ENCODE measurements at places on chromosomes 5 and 9.

DNA sequence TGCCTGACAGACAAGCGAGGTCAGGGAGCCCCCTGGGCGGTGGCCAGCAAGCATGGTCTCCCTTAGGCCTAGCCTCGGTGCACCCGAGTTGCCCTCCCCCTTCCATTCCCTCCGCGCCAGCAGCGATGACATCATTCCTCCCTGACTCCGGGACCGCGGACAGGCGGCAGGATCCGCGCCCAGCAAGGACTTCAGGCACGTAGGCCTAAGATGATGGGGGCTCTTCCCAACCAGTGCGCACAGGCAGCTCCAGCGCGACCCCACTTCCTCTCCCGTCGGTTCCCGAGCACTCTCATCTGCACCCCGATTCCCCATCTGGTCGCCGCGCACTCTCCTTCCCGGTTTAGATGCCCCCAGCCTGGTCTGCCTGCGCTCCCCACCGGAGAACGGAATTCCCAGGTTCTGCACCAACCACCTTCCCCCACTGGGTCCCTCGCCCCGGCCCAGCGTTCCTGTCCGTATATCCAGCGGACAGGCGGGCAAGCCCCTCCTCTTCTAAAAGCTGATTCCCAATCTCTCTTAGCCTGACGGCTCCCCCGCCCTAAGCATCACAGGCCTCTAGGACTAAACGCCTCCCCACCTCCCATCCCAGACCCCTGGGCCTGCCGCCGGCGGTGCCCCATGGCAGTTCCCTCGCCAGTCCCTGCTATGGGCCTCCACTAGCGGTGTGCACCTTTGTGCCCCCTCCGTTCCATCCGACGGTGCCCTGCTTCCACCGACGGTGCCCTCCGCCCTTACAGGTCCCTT, 931 bp downstream of the FAM219A start:
- peak; percentile 52 for DNase-seq

DNA sequence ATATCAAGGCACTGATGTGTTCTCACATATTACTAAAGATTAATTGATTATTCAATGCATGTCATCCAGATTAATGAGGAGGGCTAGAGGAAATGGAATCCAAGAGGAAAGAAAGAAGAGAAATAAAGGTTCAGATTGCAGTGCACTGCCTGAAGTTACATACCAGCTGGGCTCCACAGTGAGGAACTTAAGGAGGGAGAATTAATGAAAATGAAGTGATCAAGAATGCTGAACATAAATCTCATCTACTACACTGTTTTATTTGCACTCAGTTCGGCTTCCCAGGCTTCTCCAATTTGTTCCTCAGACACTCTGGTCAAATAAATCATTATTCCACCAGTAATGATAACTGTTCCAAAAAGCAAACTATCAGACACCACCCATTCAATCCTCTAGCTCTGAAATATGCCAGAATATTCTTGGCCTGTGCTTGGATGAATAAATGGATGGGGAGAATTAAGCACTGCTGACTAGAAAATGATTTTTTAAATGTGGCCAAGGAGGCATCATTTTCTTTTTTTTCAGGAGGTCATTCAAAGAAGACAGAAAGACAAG, 88.6 kb upstream of the FBN2 start:
- DNase-seq, result no peak

DNA sequence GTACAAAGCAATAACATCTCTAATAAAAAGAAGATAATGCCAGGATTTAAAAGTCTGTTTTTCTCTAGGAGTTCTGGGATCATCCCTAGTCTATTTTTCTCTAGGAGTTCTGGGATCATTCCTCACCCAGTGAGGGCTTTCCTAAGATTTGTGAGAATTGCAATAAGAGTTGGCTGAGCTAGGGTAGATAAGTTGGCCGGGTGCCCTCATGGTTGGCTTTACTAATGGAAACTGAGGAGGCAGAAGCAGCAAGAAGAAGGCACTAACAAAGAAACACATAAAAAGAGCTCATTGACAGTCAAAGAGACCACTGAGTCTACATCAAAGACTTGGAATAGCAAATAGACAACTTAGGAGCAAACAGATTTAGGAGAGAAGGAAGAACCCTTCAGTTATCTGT, 4.2 kb downstream of the SLC1A3 start:
- DNase-seq, result no peak

DNA sequence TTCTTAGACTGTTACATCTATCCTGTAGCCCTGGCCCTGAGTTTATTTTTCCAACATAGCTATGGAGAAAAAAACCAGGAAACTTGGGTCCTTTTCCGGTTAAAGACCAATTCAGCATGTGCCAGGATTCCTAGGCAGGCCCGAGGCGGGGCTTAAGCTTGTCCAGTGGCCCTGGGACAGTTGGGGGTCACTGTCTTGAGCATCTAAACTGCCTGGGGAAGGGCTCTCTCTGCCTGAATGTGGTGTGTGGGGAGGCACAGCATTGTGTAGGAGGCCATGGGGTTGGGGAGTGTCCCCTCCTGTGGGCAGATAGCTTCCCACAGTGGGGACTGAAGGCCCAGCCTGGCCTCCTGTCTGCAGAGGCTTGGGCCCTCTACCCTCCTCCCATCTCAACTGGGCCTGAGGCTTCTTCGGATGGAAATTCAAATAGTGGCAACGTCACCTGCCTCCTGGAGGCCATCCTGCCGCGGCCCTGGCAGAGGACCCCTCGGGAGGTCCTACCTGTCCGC, 88.8 kb downstream of the PHF2 start:
- DNase-seq, result no peak

GRCh38 chr9:22922222-22922621, 475.6 kb downstream of the DMRTA1 start:
- DNase-seq, result no peak

- DNase-seq, result peak; percentile 44
Observed at GRCh38 chr9:87336914-87337333, 160.7 kb upstream of the DAPK1 start.

- DNase-seq, result no peak
Observed at GRCh38 chr5:96997265-96997859, 61.5 kb downstream of the LNPEP start.

GRCh38 chr9:33148367-33149014, 18.6 kb downstream of the B4GALT1 start:
- DNase-seq, result no peak

- no peak for DNase-seq
Observed at GRCh38 chr9:127233550-127233949, 31.0 kb upstream of the GARNL3 start.

DNA sequence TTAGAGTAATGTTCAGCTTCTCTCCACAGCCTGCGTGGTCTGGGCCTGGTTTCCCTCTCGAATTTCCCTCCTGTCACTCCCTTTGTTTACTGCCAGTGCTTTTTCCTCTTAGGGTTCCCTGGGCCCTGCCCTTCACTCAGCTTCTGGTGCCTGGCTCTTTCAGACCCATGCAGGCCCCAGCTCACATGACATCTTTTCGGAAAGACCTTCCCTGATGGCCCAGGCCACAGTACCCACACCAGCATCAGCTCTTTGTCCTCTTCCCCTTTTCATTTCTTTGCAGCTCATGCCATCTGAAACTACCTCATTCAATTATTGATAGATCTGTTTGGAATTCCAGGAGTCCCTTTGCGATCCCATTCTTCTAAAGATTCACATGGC, 68.1 kb upstream of the ABL1 start:
- no peak for DNase-seq

GRCh38 chr5:137822158-137822764, 45.4 kb upstream of the MYOT start:
- no peak for DNase-seq

- no peak for DNase-seq
Observed at GRCh38 chr9:114823441-114823840, 17.6 kb upstream of the TNFSF15 start.

GRCh38 chr5:159527546-159528254, 197.4 kb upstream of the IL12B start:
- no peak for DNase-seq

- DNase-seq, result no peak
Observed at GRCh38 chr5:40141896-40142295, 537.8 kb upstream of the PTGER4 start.

DNA sequence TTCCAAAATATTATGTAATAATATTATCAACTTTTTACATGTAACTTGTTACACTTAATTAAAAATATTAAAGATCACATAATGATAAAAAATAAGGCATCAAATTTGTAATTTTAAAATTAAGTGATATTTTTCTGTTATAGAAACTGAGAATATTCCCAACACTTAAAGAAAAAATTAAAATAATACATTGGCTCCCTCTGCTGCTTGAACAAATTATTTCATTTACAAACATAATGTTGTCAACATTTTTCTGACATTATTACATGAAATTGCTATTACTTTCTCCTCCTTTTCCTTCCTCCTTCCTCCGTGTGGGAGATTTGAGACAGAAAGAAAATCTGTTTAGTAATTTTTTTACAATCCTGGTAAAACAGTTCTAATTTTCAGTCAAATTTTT, 42.3 kb downstream of the RNF180 start:
- no peak for DNase-seq

GRCh38 chr9:693201-694091, 148.1 kb upstream of the DMRT1 start:
- DNase-seq, result no peak

- DNase-seq, result no peak
Observed at GRCh38 chr9:131260751-131261452, 15.4 kb downstream of the FAM78A start.

DNA sequence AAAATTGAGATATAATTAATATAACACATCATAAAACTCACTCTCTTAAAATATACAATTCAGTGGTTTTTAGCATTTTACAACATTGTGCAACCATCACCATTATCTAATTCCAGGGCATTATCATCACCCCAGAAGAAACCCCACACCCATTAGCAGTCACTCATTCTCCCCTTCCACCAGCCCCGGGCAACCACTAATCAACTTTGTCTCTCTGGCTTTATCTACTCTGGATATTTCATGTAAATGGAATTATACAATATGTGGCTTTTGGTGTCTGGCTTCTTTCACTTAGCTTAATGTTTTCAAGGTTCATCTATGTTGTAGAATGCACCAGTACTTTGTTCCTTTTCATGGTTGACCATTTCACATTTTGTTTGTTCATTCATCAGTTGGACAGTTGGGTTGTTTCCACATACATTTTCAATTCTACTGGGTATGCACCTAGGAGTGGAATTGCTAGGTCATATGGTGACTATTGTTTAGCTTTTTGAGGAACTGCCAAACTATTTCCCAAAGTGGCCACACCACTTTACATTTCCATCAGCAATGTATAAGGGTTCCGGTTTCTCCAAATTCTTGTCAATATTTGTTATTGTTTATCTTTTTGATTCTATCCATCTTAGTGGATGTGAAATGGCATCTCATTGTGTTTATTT, 62.4 kb downstream of the MARCHF3 start:
- DNase-seq, result no peak

DNA sequence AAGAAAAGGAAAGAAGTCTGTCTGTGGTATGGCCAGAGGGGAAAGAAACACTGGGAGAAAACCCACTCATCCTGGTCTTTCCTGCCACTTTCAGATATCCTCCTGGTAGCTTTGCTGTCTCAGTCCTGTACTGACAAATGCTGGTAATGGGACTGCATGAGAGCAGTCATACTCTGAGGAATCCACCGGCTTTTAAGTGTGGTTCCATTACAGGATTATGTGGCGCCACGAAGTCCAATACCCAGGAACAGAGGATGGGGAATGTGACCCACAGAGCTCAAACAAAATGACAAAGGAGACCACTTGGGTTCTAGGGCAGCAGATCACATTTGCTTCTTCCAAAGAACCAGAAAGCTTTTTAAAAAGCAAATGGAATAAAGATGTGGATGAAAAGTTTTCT, 26.3 kb upstream of the FBP1 start:
- DNase-seq, result no peak

DNA sequence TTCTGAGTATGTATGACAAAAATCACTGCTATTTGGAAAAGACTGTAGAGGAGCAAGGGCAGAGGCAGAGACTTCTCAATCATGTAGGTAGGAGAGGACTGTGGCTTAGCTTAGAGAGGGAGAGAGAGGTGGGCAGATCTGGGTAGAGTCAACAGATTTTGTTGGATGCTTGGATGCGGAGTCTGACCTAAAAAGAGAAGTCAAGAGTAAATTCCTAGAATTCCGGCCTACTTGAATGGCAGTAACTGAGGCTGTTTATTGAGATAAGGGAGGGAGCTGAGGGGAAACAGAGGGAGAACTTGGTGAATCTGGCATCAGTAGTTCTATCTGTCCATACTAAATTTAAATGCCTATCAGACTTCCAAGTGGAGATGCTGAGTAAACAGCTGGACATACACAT, 2.4 kb downstream of the TICAM2 start:
- no peak for DNase-seq

GRCh38 chr5:178786417-178786816, 56.0 kb upstream of the ZNF354A start:
- DNase-seq, result no peak

GRCh38 chr5:167552356-167552755, 739.1 kb upstream of the WWC1 start:
- no peak for DNase-seq

GRCh38 chr5:133273661-133274596, 222.1 kb downstream of the HSPA4 start:
- DNase-seq, result peak; percentile 51

DNA sequence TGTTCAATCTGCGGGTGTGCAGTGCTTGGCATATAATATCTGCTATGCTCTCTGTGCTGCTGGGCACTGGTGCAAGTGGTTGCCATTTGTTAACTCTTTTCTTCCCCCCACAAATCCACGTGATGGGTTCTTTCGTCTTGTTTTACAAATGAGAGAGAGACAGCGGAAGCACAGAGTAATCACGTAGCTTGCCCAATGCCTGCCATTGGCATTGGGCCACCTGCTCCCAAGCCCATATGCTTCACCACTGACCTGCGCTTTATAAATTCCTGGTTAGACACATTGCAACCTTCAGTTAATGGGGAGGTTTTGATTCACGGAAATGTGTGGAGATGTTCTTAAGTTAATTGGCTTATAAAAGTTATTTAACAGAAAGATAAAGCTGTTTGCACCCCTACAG, 194.8 kb upstream of the ADAMTS16 start:
- no peak for DNase-seq

DNA sequence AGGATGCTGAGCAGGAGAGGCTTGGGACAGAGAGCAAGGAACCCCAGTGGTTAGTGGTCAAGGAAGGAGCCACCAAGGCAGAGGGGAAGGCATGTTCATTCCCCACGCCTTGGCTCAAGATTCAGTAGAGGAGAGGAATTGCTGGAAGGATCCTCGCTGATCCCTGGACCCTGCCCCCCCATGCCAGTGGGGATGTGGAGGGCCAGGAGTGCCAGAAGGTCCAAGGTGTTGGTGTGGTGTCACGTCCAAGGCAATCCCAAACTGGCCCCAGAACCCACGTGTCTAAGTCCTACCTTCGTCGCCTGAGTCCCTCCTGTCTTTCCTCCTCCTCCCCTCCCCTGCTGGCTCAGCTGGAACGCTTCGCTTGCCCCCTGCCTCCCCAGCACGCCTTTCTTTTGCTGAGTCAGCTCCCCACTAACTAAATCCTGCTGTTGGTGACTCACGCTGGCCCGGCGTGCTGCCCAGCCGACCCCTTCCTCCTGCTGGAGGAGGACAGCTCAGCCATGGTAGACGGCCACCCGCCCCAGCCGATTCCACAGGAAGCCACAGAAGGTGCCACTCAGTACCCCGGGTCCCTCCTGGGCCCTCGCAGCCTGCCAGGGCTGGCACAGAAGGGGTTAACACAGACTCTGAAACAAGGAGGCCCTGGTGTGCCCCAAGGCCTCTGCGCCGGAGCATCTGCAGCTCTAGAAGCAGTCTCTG, 37.6 kb upstream of the ORM1 start:
- DNase-seq, result peak; percentile 76

GRCh38 chr5:79454043-79454442, 59.9 kb downstream of the HOMER1 start:
- DNase-seq, result no peak
